ENCODE measurements at places on chromosomes 13 and 19.

DNA sequence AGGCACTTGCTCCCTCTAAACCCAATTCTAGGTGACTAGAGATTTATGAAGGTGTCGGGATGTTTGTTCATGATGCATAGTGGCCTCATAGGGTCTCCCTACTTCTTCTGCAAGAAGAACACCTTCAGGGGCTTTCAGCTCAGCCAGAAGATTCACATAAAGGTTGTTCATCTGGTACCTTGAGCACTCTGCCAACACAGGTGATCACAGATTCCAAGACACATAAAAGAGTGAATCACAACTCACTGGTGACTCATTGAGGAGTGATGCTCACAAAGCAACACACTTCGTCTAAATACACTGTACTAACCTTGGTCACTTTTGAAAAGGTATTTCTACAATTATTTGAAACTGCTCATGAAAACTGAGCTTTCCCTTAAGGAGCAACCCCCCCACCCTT, 6.8 kb upstream of the ZNF324 start:
- no peak for DNase-seq

- no peak for DNase-seq
These were observed 16.0 kb upstream of the CCL25 start for GRCh38 chr19:8036434-8037099.

- no peak for DNase-seq
These were observed 4.0 kb upstream of the FLT3LG start for GRCh38 chr19:49469828-49470614.

DNA sequence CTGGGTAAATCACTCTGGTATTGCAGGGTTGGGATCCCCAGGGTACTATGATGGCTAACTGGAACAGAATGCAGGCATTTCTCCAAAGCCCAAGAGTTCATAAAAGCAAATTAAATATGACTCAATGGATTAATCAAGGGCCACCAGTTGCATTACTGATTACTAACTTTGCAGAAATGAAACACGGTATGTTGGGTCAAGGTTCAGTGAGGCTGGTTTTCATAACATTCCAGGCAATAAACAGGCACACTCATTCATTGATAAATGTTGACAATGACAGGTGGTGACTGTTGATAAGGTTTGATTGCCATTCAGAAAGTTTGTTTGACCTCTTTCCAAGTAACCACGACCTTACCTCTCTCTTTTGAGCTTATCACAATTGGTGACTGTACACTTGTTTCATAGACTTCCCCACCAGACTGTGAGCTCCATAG, 506 bp upstream of the AP1M1 start:
- DNase-seq = no peak

- DNase-seq = no peak
These were observed 221.1 kb upstream of the TMTC4 start for GRCh38 chr13:100895651-100896050.

GRCh38 chr19:30309176-30309575, 63.0 kb upstream of the ZNF536 start:
- no peak for DNase-seq

DNA sequence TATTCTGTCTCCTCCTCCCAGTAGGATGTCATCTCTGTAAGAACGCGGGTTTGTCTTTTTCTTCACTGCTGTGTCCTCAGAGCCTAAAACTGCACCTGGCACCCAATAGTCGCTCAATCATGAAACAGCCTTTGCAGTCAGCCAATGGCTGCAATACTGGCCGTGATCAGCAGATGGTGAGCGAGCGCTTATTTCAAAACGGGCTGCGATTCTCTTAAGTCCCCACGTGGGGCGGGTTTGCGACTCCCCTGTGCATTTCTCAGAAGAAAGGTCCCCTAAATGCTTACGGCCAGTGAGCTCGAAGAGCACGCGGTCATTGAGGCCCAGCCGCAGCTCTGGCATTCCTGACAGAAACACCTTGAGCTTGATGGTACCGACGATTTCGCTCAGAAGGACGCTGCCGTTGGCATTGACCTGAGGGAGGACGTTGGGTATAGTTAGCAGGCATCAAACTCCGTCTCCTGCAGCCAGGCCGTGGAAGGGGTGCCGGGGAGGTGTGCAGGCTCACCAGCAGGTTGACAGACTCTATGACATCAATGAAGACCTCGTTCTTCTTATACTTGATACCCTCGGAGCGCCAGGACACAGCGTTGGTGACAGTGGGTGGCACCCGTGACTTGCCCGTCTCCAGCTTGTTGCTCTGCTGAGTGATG, 6.0 kb downstream of the AP1M2 start:
- DNase-seq = peak; percentile 90

GRCh38 chr13:74409551-74409950, 275.3 kb upstream of the KLF12 start:
- no peak for DNase-seq

DNA sequence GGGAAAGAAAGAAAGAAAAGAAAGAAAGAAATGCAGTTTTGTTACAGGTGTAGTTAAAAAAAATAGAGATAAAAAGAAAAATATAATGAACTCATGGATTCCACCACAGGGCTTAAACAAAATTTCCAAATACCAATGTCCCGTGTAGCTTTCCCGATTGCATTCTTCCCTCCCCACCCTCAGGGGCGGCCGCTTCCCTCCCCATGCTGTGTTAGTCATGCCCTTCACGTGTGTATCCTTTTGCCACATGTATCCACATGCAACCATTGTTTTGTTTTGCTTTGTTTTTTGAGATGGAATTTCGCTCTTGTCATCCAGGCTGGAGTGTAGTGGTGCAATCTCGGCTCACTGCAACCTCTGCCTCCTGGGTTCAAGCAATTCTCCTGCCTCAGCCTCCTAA, 3.6 kb upstream of the KMT5C start:
- DNase-seq = no peak

DNA sequence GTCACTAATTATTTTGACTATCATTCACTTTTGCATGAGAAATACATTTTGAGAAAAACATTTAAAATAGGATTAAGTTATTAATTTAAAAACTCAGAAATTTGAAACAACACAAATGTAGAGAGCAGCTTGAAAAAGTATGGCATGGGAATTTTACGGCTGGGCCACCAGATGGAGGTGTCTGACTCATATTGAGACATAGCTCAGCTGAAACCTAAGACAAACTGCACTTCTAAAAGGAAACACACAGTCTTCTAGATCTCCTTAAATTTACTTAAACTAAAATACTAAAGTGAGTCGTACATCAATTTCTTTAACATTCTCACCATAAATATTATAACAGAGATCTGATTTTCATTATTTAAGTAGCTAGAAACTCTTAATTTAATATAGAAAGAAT, 41.9 kb upstream of the POSTN start:
- peak; percentile 29 for DNase-seq

GRCh38 chr13:49651570-49652354, 23.5 kb downstream of the ARL11 start:
- DNase-seq = no peak

GRCh38 chr13:76764916-76765315, 121.3 kb downstream of the KCTD12 start:
- DNase-seq = peak; percentile 21

GRCh38 chr19:17240062-17240752, 5.5 kb downstream of the NR2F6 start:
- no peak for DNase-seq

DNA sequence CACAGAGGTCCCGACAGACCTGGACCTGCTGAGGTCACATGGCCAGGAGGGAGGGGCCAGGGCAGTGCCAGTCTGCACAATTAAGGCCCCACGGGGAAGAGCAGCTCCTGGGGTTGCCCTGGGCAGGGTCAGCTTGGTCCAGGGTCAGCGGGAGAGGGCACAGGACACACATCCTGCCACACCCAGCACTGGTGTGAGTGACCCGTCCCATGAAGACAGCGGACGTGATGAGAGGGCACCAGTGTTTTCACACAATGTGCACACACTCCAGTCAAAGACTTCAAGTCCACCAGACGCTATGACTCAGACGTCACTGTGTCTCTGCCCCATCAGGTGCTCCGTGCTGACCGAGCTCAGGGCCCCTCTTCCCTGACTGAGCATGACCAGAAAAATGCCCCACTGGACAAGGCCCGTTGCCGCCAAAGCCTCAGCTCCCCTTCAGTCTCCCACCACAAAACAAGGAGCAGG, 4.2 kb downstream of the TMEM259 start:
- DNase-seq = no peak

GRCh38 chr13:93559718-93560117, 333.1 kb downstream of the GPC6 start:
- peak; percentile 18 for DNase-seq

- no peak for DNase-seq
These were observed 441.6 kb downstream of the TDRD3 start for GRCh38 chr13:60838581-60838980.

DNA sequence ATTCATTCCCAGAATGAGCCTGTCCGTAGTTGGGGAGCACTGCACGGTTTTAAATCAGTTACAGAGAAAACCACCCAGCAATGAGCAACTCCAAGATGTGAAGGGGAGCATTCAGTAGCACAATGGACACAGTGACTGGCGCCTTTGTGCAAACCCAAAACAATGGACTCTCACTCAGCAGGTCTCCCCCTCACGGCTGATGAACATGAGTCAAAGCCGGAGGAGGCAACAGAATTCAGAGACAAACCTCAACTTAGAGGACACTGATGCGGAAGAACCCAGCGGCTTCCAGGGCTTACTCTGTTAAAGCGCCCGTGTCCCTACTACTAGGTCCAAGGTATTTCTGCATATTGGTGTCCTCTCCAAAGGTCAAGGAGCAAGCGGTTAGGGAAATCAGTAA, 17.7 kb downstream of the PLEKHF1 start:
- DNase-seq = no peak

- DNase-seq = no peak
These were observed 18.0 kb downstream of the ZC3H4 start for GRCh38 chr19:47095476-47096099.

DNA sequence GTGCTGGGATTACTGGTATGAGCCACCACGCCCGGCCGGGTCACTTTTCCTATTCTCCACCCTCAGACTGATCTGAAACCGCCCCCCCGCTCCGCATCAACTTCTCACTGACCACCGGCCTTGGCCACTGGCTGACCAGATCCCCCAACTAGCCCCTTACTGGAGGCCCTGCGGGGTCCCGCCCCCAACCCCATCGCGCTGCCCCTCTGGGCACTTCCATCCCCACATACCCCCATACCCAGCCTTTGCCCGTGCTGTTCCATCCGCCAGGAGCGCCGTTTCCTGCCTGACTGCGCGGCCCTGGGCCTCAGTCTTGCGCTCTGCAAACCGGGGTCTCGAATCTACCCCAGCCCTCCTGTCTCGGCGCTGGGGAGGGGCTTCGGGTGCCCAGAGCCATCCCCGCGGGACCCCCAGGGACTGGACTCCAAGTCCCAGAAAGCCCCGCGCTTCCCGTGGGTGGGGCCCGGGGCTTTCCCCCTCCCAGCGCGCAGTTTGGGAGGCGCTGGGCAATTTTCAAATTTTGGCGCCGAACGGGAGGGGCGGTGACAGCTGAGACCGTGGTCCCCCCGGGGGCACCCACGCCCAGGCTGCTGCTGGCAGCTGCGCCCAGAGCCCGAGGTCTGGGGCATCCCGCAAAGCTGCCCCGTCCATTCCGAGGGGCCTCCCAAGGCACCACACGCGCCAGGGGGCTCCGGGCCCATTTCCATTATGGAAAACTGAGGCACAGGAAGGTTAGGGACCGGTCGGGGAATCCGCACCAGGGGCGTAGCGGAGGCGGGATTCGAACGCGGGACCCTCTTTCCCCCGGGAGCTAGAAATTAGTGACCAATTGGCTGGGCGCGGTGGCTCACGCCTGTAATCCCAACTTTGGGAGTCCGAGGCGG, 5.2 kb upstream of the LMNB2 start:
- no peak for DNase-seq

DNA sequence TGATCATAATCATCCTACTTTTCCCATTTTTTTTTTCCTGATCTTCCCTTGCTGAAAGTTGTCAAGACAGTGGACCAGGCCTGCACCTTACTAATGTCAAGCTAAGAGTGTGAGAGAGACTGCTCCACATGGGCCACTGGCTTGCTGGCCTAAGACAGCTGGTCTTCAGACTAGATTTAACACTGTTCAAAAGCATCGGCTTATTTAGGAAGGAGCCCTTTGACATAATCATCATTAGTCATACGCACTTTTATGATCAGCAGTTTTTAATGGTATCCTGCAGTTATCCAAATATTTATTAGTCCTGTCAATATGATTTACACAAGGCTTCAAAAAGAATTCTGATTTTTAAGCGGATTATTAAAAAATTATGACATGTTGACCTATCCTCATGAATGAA, 270.6 kb downstream of the DNAJC15 start:
- DNase-seq = no peak

GRCh38 chr13:51595416-51595815, 11.2 kb downstream of the WDFY2 start:
- no peak for DNase-seq

DNA sequence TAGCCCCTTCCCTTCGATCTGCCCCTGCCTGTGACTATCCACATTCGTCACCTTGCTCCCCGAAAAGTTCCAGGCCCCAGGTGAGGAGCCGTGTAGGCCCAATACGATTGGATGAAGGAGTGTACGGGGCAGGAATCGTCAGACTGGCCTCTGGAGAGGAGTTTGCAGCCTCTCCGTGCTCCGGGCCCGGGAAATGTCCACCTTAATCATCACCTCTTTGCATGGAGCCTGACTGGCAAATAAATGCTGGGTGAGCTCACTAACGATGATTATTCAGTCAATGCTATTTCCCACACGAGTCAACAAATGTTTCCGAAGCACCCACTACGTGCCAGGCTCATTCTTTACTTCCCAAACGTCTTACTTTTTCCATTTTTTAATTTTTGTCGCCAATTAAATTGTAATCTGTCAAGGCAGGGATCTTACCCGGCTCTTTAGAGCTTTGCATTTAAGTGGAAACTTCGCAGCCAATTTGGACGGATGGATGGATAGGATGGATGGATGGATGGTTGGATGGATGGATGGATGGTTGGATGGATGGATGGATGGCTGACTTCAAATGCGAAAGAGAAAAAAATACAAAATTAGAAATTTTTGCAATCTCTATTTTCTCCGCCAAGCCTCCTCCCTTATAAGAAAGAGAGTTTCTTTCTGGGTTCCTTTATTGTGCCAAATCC, 45.8 kb downstream of the TGDS start:
- DNase-seq = no peak

DNA sequence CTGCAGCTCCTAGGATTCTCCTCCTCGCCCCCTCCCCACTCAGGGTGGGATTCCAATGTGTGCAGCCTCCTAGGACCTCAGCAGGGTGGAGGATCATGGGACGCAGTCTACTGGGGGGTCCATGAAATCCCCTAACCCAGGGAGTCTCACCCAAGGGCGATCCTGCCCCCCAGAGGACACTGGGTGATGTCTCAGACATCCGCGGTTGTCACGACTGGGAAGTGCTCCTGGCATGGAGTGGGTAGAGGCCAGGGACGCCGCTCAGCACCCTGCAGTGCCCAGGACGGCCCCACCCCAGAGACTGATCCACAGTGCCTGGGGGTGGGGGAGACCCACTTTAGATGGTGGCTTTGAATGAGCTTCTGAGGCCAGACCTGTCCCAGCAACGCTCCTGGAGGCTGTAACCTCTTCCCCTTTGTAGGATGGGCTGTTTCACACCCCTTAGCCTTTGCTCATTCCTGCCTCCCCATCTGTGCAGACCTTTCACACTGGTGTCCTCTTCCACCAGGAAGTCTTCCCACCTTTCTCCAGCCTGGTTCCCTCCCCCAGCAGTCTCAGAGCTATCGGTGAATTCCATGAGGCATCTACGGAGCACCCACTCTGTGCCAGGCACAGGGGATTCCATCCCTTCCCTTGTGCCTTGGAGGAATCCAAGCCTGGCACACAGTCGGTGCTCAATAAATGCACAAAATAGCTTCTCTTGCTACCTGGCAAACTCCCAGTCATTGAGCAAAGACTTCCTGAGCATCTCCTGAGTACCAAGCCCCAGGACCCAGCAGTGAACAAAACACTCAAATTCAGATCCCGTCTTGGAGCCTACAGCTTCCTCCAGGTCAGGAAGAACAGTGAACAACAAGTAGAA, 10.5 kb downstream of the SMIM24 start:
- DNase-seq = no peak

- no peak for DNase-seq
These were observed 43.3 kb downstream of the DZIP1 start for GRCh38 chr13:95601216-95601615.

Data from NCI-H446 treated with DMSO at 0.1 percent for 48 hours (cell line).